DND-41 (cell line): ENCODE measurements at places on chromosomes 7 and 10.

DNA sequence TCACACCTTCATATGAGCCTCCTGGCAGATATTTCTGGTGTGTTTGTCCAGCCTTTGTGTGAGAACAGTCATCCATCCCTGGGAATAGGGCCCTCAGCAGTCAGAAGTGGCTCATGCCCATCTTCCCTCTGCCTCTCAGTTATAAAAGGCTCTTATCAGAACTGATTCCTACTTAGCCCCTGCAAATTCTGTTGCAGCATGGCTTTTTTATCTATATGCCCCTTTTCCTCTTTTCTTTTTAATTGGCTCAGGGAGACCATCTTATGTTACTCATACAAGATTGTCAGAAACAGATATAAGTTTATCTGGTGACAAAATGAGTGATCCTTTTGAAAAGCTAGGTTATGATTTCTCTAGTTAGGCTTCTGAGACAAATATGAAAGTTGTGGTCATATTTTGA, 194.1 kb downstream of the CREB5 start:
- no peak for DNase-seq

DNA sequence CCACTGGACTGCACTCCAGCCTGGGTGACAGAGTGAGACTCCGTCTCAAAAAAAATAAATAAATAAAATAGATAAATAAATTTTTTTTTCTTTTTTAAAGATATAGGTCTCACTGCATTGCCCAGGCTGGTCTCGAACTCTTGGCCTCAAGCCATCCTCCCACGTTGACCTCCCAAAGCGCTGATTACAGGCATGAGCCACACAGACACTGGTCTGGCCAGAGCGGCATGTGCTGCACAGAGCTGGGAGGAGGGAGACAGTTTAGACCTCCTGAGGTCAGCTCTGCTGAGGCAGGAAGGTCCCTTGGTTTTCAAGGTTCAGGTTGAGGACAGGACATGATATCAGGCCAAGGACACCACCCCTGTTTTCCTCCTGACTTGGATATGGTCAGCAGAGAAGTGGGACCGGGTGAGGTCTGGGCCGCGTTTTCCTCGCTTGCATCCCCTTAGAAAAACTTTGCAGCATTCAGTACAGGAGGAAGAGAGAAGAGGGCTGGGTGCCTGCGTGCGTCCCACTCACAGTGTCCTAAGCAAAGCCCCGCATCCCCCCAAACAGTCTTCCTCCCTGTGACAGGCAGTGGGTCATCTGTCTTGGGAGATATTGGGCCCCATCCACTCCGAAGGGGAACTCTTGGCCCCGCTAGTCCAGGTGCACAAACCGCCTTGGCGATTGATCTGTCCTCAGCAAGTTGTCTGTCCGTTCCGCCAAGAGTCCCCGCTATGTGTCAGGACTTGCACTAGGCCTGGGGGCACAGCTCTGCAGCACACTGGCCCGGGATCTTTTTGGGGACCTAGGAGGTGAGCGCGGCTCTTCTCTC, 56.1 kb downstream of the ZNF727 start:
- DNase-seq = no peak

DNA sequence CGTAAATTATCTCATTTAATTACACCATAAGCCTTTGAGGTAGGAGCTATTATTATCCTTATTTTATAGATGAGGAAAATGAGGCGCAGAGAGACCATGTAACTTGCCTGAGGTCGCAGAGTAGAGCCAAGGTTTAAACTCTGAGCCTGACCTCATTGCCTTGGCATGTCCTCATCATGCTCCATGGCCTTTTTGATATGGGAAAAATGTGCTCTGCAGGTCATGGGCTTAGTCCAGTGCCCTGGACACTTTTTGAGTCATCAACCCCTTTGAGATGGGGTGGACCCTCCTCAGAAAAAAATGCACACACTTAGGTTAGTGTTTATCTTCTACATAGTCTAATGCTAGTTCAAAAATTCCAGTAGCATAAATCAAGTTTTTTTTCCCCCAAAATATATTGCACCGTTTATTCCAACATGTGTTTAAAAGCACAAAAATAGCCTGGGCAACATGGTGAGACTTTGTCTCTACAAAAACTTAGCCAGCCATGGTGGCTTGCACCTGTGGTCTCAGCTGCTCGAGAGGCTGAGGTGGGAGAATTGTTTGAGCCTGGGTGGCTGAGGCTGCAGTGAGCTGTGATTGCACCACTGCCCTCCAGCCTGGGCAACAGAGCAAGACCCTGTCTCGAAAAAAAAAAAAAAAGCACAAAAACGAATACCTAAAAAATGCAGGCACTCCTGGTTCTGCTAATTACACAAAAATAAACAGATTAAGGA, 28.6 kb upstream of the TMEM178B start:
- DNase-seq = no peak

GRCh38 chr7:25894002-25894901, 257.7 kb upstream of the NFE2L3 start:
- DNase-seq = peak; percentile 39

DNA sequence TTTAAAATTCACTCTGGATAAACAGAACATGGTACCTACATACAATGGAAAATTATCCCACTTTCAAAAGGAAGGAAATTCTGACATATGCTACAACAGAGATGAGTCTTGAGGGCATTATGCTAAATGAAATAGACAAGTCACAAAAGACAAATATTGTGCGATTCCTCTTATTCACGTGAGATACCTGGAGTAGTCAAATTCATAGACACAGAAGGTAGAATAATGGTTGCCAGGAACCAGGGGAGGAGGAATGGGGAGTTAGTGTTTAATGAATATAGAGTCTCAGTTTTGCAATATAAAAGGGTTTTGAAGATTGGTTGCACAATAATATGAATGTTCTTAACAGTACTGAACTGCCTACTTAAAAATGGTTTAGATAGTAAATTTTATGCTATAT, 69.8 kb upstream of the WAC start:
- DNase-seq = no peak

- DNase-seq = no peak
Observed at GRCh38 chr7:36735172-36735571, 10.9 kb upstream of the AOAH start.

- no peak for DNase-seq
Observed at GRCh38 chr7:126682176-126682575, 570.6 kb downstream of the GRM8 start.

DNA sequence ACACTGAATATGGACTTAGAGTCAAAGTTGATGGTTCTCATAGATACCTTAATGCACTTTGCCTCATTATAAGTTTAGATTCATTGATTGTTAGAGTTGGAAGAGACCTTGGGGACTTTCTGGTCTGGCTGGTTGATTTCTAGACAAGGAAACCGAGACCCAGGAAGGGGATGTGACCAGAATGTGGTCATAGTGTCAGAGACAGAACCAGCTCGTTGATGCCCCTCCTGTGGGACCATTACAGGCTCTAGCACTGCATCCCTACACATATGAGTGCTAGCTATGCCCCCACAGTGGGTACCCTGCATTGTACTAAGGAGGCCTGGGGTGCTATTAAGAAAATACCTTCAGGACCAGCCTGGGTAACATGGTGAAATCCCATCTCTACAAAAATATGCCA, 306.6 kb downstream of the CAMK1D start:
- no peak for DNase-seq

DNA sequence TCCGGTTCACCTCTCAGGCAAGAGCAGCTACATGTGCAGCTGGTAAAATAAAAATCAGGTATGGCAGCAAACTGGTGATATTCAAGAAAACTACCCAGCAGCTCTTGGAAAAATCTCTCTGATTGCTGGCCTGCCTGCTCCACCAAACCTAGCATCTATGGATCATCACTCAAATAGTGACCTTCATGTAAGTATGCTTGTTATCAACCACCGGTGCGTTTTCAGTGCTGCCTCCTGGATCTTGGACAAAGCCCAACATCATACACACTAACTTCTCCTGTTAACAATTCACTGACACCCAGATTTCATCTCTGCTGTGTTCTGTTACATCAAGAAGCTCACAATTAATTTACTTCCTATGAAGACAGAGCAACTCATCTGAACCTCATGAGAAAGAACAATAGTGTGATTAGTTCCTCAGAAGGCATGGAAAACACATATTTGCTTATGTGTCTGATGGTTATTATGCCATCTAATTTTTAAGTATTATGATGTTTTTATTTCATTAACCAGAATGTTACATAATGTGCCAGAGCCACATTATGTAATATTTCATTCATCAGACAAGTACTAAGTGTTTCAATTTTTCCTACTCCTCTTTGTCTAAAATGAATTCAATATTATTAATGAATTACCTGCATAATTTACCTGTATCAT, 8.8 kb downstream of the CDK6 start:
- no peak for DNase-seq

DNA sequence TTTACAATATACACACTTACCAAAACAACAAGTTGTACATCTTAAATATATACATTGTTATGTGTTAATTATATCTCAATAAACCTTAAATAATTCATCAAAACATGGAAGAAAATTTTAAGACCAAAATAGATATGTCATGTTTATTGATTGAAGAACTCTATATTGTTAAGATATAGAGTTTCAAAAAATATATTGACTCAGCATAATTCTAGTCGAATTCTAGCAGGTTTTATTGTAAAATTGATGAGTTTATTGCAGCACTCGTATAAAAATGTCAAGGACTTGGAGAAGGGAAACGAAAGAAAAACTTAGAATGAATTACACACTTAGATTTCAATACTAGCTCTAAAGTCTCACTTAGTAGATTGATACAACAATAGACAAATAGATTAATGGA, 575.4 kb upstream of the SORCS1 start:
- no peak for DNase-seq

GRCh38 chr10:78222096-78222790, 188.6 kb downstream of the RPS24 start:
- DNase-seq = no peak

- no peak for DNase-seq
Observed at GRCh38 chr7:13797545-13797944, 191.9 kb downstream of the ETV1 start.

GRCh38 chr7:88635149-88635548, 124.4 kb upstream of the ZNF804B start:
- DNase-seq = no peak

DNA sequence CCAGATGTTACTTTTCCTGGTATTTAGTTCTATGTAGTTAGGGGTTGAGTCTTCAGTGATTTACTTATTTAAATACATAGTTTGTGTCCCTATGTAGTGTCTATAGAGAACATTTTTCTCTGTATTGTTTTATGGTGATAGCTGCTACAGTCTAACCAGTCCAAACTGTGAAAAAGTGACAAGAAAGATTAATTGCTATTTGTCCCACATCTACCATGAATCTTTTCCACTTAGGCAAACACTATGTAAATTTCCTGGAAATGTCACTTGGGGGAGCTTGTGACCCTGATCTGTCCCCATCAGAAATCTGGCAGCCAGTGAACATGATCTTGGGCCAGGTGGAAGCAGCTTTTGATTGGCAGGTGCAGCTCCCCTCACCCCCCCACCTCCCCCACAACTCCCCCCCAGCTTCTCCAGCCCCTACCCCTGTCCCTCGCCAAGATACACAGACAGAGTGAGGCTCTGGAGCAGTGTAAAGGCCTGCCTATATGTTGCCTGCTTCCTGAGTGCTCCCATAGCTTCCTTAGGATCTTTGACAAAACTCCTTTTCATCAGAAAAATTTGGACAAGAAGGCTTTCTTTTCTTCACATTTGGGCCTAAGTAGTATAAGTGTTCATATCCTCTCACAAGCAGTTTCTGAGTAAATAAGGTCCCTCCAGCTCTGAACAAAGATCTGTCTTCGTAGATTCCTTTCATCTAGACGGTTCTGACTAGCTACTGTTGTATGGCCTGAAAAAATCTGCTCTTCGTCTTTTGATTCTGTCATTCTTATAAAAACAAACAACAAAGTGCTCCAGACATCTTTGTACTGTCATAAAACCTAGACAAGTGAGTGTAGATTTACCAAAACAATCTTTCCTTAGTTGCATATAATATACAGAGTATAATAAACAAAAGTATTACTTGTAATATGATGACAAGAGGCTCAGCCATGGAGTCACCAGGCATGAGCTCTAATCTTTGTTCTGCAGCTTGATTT, 31.5 kb upstream of the SLC13A1 start:
- no peak for DNase-seq

DNA sequence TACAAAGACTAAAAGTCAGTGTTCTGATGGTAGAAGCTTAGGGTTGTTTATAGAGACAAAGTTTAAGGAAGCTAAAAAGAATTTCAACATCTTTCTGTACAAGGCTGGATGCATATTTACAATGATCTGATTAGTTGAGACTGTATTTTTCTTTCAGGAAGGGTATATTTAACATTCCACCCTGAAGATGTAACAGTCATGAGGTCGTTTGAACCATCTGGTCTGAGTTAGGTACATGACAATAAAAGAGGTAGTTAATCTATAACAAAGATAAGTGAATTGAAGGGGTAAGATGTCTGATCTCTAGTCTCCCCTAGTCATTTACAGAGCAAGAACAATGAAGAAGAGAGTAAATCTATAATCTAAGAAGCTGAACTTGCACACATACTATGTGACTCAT, 821.2 kb downstream of the CNTNAP2 start:
- no peak for DNase-seq

GRCh38 chr7:36966636-36967035, 242.3 kb upstream of the AOAH start:
- DNase-seq = no peak

DNA sequence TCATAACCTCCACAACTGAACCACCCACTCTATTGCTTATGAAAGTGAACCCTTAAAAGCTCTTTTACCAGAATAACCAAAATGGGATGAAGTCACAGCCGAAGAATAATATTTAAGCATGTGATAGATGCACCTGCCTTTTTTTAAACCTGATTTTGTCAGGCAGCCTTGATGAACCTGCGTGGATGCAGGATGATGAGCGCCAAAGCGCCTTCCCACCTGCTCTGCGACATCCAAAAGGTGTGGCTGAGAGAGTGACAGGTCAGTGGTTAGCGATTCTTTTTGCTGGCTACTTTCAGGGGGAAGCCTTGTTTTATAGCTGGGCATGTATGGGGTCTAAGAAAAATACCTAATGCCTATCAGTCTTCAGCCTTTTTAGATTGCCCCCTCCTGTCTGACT, 157.8 kb downstream of the FANK1 start:
- no peak for DNase-seq

GRCh38 chr7:114343949-114344708, 70.5 kb upstream of the FOXP2 start:
- no peak for DNase-seq

- DNase-seq = peak; percentile 47
Observed at GRCh38 chr7:128904381-128905197, 5.9 kb downstream of the KCP start.

DNA sequence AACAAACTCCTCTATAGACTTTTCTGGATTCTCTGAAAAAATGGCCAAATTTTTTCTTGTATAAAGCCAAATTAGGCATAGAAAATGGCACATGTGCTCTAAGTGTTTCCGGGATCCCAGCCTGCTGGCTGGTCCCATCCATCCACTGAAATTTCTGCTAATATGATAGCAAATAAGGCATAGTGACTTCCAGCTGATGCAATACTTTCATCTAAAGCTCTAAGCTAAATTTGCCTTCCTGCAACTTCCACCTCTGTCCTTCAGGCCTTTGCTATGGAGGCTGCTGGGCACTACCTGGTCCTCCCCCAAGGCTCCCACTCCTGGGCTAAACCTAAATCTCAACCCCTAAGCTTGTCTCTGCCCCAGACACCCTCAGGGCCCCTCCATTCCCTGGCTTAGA, 20.5 kb downstream of the MYH16 start:
- no peak for DNase-seq
